NCI-H1417 treated with DMSO at 0.1 percent for 48 hours (cell line): ENCODE measurements at places on chromosomes 13 and 19.

GRCh38 chr13:22929381-22930126, 251.2 kb upstream of the SGCG start:
- no peak for DNase-seq

DNA sequence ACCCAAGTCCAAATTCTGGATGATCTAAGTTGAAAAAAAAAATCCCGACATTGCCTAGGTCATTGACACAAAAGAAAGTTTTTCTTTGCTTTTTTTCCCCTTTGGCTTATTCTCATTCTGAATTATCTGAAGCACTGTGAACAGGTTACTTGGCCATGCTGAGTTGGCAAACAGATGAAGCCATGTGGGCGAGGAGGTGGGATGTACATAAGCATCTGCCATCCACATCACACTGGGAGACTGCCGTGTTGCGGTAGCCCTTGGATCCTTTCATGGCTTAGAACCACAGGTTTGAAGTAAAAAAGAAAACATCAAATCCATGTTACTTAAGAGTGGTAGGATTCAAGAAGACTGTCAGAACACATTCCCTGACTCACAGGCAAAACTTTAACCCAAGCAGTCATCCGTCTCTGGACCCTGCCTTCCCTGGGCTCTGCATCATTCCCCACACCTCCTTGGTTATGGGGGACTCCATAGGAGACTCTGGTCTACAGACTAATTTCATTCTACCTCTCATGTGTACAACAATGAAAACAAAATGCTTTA, 242.5 kb upstream of the SERP2 start:
- DNase-seq = no peak

- no peak for DNase-seq
Measured at GRCh38 chr19:8080832-8081231, 28.3 kb downstream of the CCL25 start.

GRCh38 chr13:110329798-110330461, 22.8 kb downstream of the COL4A2 start:
- DNase-seq = no peak

DNA sequence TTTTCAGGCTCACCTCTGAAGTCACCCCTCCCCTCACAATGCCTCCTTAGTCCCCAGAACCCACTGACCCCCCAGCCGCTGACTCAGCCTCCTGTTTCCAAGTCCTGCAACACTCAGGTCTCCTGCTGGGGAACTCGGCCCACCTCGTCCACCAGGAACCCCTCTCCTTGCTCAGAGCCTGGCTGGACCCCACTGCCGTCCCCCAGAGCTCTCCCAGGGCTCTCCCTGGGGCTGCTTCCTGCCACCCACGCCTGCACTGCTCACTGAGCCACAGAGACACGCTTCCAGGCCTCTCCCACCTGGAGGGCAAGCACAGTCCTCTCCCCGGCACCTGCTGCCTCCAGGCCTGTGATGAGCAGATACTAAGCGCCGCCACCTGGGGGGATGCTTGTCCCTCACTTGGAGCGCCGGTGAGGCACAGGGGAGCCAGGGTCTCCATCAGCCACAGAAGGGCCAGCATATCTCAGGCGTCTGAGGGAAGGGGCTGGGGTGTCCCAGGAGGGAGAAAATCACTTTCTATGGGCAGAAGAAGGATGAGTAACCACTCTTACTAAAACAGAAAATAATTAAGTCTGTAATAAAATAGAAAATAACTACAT, 53.8 kb downstream of the KLF2 start:
- no peak for DNase-seq

- no peak for DNase-seq
Measured at GRCh38 chr13:26384587-26384986, 130.7 kb downstream of the CDK8 start.

GRCh38 chr19:32658527-32658926, 16.5 kb downstream of the ANKRD27 start:
- no peak for DNase-seq

GRCh38 chr13:98493042-98493712, 83.7 kb downstream of the STK24 start:
- DNase-seq = no peak

DNA sequence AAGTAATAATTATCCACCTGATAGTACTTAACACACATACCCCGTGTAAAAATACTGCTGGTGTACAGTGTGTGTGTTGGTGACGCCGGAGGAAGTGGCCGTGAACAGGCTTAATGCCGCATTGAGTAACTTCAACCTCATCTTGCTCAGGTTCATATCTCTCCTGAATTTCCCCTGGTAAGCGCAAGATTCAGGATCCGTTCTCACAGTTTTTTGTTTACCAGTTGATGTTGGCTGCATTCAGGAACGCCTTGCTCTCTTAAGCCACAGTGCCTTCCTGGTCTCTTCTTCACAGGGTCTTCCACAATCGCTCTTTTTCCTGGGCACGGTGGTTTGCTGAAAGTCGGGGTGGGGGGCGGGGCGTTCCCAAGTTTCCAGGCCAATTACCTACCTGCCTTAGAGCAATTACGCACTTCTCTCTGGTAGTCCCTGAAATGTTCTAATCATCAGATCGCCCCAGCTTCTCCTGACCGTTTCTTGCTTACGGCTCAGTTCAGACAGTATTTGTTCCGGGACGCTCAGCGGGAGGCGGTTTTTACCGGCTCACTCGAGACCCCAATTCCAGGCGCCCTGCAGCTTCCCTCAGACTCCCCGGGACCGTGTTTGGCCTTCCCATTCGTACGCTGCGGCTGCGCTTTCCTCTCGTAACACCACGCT, 706 bp upstream of the DNAJC3 start:
- no peak for DNase-seq

DNA sequence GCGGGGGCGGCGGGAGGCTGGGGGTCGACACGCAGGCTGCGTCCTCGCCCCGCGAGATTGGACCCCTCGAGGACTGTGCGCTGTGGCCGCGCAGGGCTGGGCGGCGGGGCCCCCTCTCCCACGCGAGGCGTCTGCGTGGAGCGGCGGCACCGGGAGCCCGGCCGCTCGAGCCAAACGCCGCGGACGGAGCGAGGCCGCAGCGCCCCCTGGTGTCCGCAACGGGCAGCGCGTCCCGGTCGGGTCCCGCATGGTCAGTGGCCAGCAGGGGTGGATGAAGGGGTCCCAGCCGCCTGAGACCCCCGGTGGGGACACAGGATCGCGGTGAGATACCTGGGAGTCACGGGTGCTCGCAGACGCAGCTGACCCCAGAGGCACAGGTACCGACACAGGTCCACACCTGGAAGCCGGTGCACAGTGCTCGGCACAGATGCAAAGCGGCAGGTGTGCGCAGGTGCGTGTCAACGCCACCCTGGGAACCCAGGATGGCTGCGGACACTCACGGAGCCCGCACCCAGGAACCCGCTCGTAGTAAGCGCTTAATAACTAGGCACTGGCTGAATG, 2.1 kb upstream of the CIRBP start:
- DNase-seq = no peak

GRCh38 chr13:80840316-80840976, 499.5 kb upstream of the SPRY2 start:
- DNase-seq = no peak

GRCh38 chr13:109214393-109214792, 572.0 kb downstream of the IRS2 start:
- no peak for DNase-seq

GRCh38 chr13:50511877-50512341, 331.6 kb downstream of the DLEU7 start:
- DNase-seq = no peak

DNA sequence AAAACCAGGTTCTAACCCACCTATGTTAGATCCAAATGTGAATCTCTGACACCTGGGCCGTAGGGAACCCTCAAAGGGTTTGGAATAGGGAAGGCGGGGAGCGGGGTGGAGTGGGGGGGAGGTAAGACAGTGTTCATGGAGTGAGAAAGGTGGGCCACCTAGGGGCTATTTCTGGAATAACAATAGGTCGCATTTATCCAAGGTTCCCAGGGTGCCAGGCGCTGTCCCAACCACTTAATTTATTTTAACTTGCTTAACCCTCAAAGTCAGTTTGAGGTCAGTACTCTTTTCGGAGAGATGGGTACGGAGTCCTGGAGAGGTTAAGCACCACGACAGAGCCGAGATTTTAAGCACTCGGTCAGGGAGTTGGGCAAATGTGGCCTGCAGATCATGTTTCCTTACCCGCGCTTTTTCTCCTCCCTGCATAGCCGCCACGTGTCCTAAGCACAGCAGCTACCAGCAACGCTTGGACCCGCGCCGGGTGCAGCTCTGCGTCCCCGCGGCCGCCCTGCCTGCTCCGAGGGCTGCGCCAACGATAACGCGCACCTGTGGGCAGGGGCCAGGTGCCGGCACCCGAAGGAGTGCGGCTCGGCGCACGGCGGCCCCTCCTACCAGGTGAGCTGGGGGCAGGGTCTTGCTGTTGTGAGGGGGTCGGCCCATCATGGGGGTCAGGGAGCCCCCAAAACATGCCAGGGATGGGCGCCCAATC, 25.0 kb upstream of the FXYD3 start:
- DNase-seq = peak; percentile 8

DNA sequence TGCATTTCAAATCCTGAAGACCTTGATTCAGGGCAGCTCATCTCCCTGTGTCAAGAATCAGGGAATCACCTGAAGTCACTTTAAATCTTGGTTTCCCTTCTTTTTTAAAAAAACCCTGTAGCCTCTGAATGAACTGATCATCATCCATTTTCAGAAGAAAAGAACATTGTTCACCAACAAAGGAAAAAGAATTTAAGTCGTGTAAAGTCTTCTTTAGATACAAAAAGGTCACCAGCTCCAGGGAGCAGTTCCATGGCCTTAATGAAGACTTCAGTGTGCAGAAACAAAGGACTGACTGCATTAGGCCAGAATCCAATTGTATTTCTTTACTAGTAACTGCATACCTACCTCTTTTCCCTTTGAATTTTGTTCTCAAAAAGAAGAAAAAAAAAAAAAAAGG, 245.0 kb downstream of the ABCC4 start:
- DNase-seq = no peak
